Smooth muscle cell of the umbilical artery (primary cell): ENCODE measurements at places on chromosomes 4 and X. TPM values are rescaled to one million over a fixed set of nuclear protein-coding genes. Genes with fewer than 3 reads are reported as not detected.

Gene PABPC1L2B
- total RNA-seq: not detected in 2 replicates

Gene NKX6-1
- total RNA-seq: not detected in 2 replicates

Gene TET2
- 8.0 and 11.8 TPM in 2 replicates for total RNA-seq

Gene IRS4
- total RNA-seq: not detected in 2 replicates

Gene FAM3A
- total RNA-seq: 34.4 and 35.0 TPM in 2 replicates

Gene SMIM31
- total RNA-seq: not detected in 2 replicates

Gene FRMPD3
- not detected in 2 replicates for total RNA-seq

Gene CLDN2
- total RNA-seq: 0.14 TPM in 1 of 2 replicates, not detected in the other

Gene CXCL8
- total RNA-seq: 187 and 306 TPM in 2 replicates

Gene MAGEA1
- not detected in 2 replicates for total RNA-seq

Gene TFE3
- total RNA-seq: 25.8 and 55.0 TPM in 2 replicates

Gene PRR32
- not detected in 2 replicates for total RNA-seq

Gene EPHA5
- under 0.01 and 0.37 TPM in 2 replicates for total RNA-seq

Gene ASB9
- total RNA-seq: 1.2 TPM in 2 replicates

Gene LRAT
- not detected in 2 replicates for total RNA-seq

Gene LETM1
- total RNA-seq: 68.0 and 86.5 TPM in 2 replicates

Gene TIGD4
- 0.18 and 0.30 TPM in 2 replicates for total RNA-seq

Gene CXCL3
- total RNA-seq: 6.5 and 11.9 TPM in 2 replicates

Gene NPNT
- 0.14 and 0.30 TPM in 2 replicates for total RNA-seq

Gene COQ2
- total RNA-seq: 5.3 and 6.8 TPM in 2 replicates

Gene SHISA3
- 0.30 TPM in 1 of 2 replicates, not detected in the other for total RNA-seq

Gene MGAT4D
- not detected in 2 replicates for total RNA-seq

Gene CLNK
- total RNA-seq: not detected in 2 replicates

Gene MTMR8
- not detected in 2 replicates for total RNA-seq

Gene PLAC8
- not detected in 2 replicates for total RNA-seq
